Upper lobe of left lung (tissue), 6 donors: ENCODE measurements at places on chromosomes 1 and 21. TPM values are rescaled to one million over a fixed set of nuclear protein-coding genes. Genes with fewer than 3 reads are reported as not detected.

SH2D1B gene
- total RNA-seq, result 1.1 TPM

TRIM17 gene
- total RNA-seq, result 1.6 TPM

GSTM5 gene
- 1.4 TPM for total RNA-seq

CBS gene
- 46.0 TPM for total RNA-seq

GALNT2 gene
- total RNA-seq, result 54.5 TPM

SFN gene
- 113 TPM for total RNA-seq

INSRR gene
- 0.03 TPM for total RNA-seq

PRELP gene
- total RNA-seq, result 30.4 TPM

TINAGL1 gene
- total RNA-seq, result 76.5 TPM

GPATCH4 gene
- 16.4 TPM for total RNA-seq

DDR2 gene
- total RNA-seq, result 19.9 TPM

FCRL1 gene
- 4.0 TPM for total RNA-seq

ZBTB8B gene
- total RNA-seq, result 0.10 TPM

RGS13 gene
- total RNA-seq, result 3.2 TPM

FMN2 gene
- total RNA-seq, result 0.76 TPM

NBPF6 gene
- not detected for total RNA-seq

AK5 gene
- 0.74 TPM for total RNA-seq

OR2T29 gene
- total RNA-seq, result not detected

SDE2 gene
- total RNA-seq, result 27.8 TPM

SLFNL1 gene
- 5.3 TPM for total RNA-seq

GON4L gene
- 42.4 TPM for total RNA-seq

SLAMF9 gene
- total RNA-seq, result not detected

FAM72C gene
- total RNA-seq, result not detected

FCRL4 gene
- total RNA-seq, result not detected

HEATR1 gene
- 16.8 TPM for total RNA-seq

WNT4 gene
- 2.3 TPM for total RNA-seq

CEP104 gene
- 118 TPM for total RNA-seq

DNAI4 gene
- 17.4 TPM for total RNA-seq

NES gene
- total RNA-seq, result 33.5 TPM

HES2 gene
- total RNA-seq, result 11.4 TPM

OR2M3 gene
- total RNA-seq, result not detected

FAM167B gene
- not detected for total RNA-seq

THAP3 gene
- total RNA-seq, result 16.0 TPM
